ENCODE measurements at places on chromosomes 7 and 10.

GRCh38 chr10:122044045-122044661 lies 55.2 kb downstream of the TACC2 start:
- DNase-seq: no peak

- DNase-seq: no peak
Observed at GRCh38 chr7:118872568-118872967, 648.1 kb downstream of the ANKRD7 start.

GRCh38 chr10:76150876-76151288 lies 719.5 kb downstream of the LRMDA start:
- no peak for DNase-seq

DNA sequence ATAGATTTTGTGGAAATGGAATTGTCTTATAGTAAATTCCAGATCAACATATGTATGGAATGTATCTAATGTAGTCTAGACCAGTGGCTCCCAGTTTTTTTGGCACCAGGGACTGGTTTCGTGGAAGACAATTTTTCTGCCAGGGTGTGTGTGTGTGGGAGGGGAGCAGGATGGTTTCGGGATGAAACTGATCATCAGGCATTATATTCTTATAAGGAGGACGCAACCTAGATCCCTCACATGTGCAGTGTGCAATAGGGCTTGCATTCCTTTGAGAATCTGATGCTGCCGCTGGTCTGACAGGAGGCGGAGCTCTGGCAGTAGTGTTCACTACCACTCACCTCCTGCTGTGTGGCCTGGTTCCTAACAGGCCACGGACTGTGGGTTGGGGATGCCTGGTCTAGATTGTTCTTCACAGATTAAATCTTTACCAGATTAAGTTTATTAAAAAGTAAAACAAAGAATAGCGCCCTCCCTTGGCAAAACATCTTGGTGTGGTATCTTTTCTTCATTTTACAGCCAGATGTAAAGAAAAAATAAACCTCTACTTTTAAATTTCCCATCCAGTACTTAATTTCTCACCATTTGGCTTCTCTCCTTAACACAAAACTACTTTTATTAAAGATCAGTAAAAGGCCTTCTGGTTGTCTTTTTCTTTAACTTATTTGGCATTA lies 48.4 kb downstream of the SEPTIN7 start:
- DNase-seq: no peak

GRCh38 chr10:13105184-13105583 lies 5.2 kb downstream of the OPTN start:
- no peak for DNase-seq

DNA sequence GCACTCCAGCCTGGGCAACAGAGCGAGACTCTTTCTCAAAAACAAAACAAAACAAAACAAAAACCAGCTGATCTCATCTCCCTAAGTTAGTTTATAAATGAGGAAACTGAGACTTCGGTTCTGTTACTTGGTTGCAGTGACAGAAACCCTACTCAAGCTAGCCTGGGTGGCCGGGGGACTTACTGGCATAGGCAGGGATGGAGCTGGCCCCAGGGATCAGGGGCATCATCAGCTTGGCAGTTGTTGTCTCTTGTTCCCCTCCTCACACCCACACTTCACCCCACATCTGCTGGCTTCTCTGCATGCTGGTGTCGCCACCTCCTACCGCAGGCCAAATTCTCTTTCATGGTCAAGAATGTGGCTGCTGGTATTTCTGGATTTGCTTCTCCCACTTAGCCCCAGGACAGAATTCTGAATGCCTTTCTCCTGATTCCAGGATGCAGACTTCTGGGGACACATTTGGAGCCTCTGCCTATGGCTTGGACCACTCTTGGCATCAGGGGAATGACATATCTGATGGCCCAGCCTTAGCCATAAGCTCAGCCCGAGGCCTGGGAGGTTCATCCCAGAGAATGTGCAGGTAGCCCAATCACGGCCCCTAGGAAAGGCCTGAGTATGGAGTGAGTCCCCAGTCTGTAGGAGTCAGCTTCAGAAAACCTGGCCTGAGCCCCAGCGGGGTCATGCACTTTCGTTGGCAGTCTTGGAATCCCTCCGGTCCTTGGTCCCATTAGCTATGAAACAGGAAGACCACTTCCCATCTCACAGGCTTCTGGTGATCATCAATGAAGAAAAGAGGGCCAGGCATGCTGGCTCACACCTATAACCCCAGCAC lies 41.6 kb upstream of the CTBP2 start:
- DNase-seq: no peak

DNA sequence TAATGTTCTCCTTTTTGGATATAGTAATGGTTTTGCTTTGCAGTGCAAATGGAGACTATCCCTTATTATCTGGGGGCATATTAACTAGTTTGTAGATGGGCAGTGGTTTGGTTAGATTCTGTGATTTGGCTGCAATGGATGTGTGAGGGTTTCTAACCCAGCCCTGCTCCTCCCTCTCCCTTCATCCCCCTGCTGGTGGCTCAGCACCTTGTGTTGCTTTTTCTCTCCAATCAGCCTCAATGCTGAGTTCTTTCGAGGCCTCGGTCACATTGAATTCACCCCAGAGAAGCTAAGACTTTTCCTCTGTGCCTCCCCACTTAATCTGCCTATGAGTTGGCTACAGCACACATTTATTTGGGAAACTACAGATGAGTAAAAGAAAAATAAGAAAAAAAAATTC lies 120.0 kb downstream of the MALRD1 start:
- no peak for DNase-seq

GRCh38 chr7:132066761-132067171 lies 509.5 kb downstream of the PLXNA4 start:
- peak; percentile 75 for DNase-seq

- no peak for DNase-seq
Observed at GRCh38 chr7:29095631-29096445, 50.5 kb downstream of the CPVL start.

- DNase-seq: no peak
Observed at GRCh38 chr7:111006040-111006439, 84.9 kb upstream of the LRRN3 start.

DNA sequence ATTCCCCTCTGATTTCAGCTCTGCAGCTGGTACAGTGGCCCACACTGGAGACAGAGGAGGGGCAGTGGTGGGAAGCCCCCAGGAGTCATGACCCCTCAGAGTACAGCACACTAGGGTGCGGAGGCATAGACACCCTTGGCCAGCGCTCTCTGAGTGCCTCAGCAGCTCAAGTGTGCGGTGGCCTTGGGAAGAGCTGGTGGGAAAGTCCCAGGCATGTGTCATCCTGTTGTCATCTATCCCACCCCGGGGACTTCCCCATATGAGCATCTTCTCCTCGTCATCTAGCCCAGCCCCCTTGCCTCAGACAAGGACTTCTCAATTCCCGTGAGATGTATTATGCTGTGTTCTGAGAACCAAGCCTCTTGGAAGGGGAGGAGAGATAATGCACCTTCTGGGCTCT lies 15.6 kb upstream of the PPIF start:
- no peak for DNase-seq

DNA sequence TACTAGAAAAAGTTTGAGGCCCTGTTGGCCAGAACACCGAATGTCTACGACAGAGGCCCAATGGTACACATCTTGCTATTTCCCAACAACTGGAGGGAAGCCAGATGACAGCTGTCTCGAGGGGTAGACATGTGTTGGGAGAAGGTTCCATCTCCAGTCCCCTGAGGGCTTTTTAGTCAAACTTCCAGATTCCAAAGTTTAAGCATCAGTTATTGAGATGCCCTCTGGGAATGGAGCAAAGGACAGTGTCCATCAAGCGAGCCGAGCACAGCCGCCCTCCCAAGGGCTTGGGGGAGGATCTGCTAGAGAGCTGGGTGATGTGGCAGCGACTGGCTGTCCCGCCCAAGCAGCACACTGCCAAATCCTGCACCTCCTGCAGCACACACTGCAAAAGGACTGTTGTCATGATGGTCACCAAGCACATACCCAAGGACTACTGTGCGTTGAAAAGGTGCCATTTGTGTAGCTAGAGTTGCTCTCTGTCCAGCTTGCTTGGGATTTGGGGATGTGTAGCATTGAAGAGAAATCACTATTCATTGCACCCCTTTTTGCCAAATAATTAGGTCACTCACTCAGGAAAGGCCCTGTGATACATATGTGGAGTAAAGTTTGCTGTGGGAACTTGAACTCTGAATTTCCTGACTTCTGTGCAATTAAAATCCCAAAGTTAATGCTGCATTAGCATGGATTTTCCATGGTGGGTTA lies 164.6 kb downstream of the TRIL start:
- DNase-seq: peak; percentile 27

DNA sequence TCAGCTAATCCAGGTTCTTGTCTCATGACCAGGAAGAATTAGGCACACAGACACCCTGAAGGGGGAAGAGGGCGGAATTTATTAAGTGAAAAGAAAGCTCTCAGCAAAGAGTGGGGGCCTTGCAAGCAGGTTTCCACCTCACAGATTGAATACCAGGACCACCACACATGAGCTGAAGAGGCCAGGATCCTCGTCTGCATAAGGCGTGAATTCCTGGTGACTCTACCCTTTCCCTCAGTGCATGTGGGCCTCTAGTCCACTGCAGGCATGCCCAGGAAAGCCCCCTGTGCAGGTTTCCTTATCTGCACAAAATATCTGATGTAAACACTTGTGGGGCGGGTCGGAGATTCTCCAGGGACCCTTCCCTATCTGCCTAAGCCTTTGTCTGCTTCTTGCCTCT lies 782.1 kb upstream of the LRRN3 start:
- no peak for DNase-seq

- DNase-seq: no peak
Observed at GRCh38 chr7:54189330-54189729, 352.8 kb upstream of the VSTM2A start.

DNA sequence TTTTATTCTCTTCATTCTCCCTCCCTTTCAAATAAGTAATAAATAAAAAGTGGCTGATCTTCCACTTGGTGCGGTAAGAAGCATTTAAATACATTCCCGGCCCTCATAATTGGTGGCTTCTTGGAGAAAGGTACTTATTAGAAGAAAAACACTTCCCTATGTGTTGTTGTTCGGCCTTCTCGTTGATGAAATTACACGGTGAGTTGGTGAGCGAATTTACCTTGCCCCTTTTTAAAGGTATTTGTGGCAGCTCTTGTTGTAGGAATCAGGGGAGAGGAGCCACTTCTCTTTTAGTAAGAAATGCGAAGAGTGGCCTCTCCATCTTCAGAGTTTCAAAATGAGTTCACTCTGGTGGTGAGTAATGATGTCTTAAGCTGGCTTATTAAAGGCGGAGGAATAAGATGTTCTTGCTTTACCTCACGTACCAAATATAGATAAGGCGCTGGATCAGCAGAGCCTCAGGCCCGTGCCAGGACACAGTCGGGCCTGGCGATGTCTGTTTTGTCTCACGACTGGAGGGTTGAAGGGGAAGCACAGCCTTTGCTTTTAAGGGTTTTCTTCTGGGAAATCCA lies 135.9 kb downstream of the CUX1 start:
- no peak for DNase-seq

DNA sequence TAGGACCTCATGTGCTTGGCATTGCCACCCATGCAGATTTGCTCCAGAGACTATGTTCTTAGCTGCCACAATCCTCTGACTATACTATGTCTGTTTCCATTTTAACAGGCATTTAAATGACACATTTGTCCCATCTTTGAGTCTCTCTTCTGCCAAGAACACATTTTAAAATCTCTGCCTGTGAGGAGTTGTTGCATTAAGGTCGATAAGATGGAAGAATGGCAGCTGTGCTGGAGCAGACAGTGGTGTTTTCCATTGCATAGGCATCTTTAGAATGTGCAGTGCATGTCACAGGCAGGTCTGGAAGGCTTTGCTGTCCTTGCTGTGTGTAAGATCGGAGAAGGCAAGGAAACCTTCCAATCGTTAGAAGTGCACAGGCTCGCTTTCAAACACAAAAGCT lies 70.9 kb upstream of the CELF2 start:
- no peak for DNase-seq

DNA sequence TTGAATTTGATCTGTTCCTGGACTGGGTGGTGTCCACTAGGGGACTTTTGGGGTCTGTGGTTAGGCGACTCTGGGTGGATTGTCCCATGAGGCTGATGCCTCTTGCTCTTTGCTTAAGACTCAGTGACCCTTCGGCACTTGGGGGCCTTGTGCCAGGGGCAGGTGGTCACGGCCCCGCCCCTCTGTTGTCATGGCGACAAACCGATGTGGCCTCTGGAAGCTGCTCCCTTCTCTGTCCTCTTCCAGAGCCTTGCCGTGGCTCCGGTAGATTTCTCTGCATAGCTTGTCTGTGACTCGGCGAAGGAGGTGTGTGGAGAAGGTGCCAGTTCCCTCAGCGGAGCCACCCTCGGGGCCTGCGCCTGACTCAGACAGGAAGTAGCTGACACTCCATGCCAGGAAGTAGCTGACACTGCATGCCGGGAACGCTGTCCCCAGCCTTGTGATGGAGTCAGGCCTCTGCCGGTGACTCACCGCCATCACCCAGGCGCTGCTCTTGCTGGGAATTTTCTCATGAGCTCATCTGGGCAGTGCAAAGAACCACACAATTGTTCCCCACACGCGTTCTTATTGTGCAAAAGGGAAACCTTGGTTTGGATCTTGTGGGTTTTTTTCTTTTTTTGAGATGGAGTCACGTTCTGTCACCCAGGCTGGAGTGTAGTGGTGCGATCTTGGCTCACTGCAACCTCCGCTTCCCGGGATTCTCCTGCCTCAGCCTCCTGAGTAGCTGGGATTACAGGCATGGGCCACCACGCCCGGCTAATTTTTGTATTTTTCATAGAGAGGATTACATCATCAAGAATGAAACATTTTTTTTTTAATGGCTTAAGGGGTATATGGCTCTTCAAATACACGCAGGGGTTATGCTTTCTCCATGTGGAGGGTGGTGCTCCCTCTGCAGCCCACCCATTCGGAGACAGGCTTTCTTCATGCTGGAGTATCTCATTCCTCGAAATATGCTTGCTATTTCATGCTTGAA lies 72.6 kb downstream of the PFKFB3 start:
- DNase-seq: no peak

DNA sequence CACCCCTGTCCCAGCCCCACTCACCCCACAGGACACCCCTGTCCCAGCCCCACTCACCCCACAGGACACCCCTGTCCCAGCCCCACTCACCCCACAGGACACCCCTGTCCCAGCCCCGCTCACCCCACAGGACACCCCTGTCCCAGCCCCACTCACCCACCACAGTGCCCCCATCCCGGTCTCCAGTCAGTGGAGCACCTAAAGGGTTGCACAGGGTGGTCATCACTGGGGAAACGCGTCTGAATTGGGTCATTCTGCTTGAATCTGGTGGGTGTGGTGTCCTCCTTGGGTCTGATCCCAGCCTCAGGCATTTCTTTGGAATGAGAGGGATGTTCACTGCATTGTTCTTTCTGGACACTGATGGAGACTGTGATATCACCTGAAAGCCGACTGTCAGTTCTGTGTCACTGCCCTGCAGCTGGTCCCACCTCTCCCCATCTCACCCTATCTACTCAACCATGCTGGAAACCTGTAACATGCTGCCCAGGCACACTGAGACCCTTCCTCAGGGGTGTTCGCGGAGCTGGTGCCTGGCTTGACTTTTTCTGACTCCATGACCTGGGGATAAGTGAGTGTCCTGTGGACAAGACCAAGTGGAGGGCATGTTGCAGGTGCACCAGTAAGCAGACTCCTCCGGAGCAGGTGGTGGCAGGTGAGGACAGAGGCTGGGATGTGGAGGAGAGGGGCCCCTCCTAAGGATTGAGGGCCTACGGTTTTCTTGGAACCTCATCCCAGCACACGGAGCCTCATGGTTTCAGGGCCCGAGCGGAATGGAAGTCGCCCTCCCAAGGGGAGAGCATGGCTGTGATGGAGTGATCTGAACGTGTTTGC lies 262.5 kb upstream of the PPP2R2D start:
- no peak for DNase-seq

GRCh38 chr7:101857358-101857811 lies 40.0 kb downstream of the CUX1 start:
- no peak for DNase-seq

Data from NCI-H1694 treated with DMSO at 0.1 percent for 48 hours (cell line).